Sciatic nerve (tissue), 2 donors: ENCODE measurements at places on chromosomes 1 and 21. TPM values are rescaled to one million over a fixed set of nuclear protein-coding genes. Genes with fewer than 3 reads are reported as not detected.

GRCh38 chr1:199837321-199837720 lies 190.2 kb upstream of the NR5A2 start:
- DNase-seq: no peak

GRCh38 chr1:115469703-115470476 lies 131.8 kb upstream of the NGF start:
- DNase-seq: no peak

DNA sequence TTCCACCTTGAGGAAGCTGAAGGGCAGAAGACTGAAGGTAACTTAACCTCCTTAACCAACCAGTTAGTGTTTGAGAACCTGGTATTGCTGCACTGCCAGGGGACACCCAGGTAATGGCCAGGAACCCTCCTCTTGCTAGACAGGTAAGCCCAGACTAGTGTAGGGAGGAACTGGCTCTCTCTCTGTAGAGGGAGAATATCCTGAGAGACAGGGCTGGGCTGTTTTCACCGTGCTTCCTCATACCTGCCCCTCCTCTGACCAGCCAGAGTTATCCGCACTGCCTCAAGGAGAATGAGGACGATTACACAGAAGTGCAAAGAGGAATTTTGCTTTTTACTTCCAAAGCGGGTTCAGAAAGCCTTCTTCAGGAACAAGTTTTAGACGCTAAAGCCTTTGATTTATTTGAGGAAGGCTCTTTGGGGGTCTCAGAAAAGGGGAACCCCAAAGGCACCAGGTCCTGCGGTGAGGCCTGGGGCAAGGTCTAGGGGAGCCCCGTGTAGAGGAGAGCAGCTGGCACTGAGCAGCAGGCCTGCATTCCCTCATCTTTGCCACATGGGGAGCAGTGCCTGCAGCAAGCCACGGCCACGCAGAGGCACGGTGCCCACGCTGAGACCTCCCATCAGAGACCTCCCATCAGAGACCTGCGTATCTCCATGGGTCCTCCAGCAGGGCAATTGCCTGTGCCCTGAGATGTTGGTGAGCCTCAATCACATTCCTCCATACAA lies 13.5 kb downstream of the GNG4 start:
- no peak for DNase-seq

Gene HSPA6
- total RNA-seq: 13.4 TPM

DNA sequence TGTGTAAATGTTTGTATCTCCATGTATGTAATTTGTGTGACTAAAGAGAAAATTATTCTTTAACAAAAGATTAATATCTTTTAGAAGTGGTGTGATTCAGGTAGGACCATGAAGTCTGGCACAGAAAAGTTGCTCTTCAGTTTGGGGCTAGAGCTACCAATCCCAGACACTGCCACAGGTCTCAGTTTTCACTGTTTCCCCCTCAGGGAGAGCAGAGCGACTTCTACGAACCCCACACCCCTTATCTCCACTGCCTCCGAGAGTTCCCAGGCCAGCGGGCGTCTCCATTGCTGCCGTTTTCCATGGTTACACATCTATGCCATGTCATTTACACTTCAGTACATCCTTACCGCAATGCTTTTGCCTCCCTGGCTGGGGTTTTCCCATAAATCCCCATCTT lies 93.0 kb upstream of the SMYD2 start:
- no peak for DNase-seq

GRCh38 chr1:178238722-178239510 lies 145.0 kb downstream of the RASAL2 start:
- no peak for DNase-seq

Gene UMODL1
- not detected for total RNA-seq

DNA sequence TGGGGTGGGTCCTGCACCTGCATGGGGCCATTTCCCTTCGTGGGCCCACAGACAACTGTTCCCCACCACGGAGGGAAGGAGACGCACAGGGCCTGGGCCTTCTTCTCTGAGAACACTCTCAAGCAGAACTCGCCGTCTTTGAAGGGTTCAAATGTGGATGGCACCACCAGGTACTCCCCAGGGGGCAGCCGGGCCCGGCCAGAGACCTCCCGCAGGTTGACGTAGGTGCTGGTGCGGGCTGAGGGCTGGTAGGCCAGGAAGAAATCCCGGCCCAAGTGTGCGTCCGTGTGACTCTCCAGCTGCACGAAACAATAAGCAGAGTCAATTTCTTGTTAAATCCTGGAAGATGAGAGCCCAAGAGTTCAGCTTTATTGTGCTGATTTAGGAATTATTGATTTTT lies 56.4 kb downstream of the CAPN8 start:
- DNase-seq: no peak

GRCh38 chr1:40954626-40955025 lies 24.9 kb upstream of the CTPS1 start:
- no peak for DNase-seq
